ENCODE measurements at places on chromosomes 3 and 15. TPM values are rescaled to one million over a fixed set of nuclear protein-coding genes. Genes with fewer than 3 reads are reported as not detected.

- DNase-seq: no peak
These were observed 41.4 kb downstream of the ZPLD1 start for GRCh38 chr3:102476198-102476597.

DNA sequence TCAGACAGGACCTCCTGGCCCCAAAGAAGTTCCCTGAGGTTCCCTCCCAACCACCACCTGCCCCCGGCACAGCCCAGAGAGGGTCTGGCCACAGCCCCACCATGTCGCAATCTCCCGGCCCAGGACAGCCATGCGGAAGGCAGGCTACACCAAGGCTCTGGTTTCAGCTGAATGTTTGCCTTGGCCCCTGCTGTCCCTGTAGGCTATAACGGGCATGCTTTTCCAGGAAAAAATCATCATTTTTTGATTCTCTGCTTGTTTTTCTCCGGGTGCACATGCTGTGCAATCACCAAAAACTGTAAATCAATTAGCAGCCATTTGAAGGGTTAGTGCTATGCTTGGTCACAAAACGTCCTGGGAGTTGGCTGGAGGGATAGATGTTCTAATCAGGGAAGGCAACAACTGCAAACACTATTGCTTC lies 142.7 kb upstream of the IGF1R start:
- no peak for DNase-seq

- DNase-seq: no peak
These were observed 142.4 kb downstream of the EPHB1 start for GRCh38 chr3:134937256-134938028.

- no peak for DNase-seq
These were observed 1.9 kb downstream of the RAF1 start for GRCh38 chr3:12661926-12662592.

DNA sequence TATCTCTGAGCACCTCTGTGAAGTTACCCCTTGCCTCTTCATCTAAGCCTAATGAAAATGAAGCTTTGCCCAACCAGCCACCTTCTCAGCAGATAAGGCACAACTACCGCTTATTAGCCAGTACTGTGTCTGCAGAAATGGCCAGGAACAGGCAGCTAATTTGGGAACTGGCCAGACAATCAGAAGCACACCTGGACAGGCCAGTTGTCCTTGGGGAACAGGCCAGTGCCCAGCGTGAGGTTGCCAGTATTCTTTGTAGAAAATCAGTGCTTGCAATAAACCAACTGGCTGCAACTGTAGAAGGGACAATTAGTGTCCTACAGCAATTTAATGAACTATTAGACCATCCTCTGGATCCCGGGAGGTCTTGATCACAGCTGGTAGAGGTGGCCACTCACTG lies 10.4 kb upstream of the TMEM87A start:
- no peak for DNase-seq

- DNase-seq: no peak
These were observed 1.6 kb upstream of the MCTP2 start for GRCh38 chr15:94229591-94230369.

DNA sequence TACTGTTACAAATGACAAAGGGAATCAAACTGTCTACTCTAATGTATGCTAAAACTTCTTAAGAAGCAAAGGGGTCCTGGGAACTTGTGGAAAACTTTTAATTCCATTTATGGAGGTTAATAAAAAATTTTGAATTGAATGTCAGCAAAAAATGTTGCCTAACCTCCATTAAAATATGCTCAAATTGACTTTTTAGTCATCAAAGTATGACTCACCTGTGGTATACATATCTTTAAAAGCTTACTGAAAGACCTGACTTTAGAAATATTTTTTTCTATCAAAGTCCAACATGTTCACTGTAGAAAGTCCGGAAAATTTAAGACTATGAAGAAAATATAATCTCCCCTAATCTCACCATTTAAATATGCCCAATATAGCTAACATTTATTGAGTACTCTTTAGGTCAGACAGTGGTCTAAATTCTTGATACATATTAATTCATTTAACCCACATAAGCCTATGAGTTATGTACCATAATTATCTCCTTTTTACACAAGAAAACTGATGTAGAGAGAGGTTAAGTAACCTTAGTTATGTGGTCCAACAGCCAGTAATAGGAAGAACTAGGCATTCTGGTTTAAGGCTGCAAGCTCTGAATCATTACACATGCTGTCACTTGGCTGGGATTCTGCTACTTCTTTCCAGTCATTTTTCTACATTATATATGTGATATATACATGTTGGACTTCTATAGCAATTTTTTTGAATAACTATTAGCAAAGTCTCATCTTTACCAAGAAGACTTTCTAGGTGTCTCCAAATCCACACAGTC lies 83.6 kb downstream of the PDZRN3 start:
- DNase-seq: no peak

DNA sequence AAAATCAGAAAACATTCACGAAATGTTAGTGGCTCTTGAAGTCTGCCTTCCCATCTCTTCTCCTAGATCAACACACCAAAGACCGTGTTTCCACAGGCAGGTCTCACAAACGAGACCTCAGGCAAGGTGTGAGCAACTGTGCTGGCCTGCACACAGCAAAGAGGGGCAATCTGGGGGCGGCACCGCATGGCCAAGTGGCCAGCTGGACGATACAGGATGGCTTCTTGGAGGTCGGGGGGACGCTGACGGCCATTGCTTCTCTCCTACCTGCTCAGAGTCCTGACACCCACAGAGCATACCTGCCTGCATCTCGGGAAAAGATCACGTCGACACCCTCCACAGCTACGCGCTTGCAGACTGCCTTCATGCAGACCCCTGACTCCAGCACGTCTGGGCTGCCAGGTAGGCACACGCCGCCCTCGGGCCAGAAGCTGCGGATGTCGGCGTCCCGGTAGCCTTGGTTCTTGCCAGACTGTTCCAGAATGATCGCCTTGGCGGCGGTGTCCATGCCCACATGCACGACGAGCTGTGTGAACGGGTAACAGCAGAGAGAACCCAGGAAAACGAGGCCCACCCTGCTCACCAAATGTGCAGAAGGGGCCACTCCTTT lies 38.4 kb downstream of the PGPEP1L start:
- no peak for DNase-seq

DNA sequence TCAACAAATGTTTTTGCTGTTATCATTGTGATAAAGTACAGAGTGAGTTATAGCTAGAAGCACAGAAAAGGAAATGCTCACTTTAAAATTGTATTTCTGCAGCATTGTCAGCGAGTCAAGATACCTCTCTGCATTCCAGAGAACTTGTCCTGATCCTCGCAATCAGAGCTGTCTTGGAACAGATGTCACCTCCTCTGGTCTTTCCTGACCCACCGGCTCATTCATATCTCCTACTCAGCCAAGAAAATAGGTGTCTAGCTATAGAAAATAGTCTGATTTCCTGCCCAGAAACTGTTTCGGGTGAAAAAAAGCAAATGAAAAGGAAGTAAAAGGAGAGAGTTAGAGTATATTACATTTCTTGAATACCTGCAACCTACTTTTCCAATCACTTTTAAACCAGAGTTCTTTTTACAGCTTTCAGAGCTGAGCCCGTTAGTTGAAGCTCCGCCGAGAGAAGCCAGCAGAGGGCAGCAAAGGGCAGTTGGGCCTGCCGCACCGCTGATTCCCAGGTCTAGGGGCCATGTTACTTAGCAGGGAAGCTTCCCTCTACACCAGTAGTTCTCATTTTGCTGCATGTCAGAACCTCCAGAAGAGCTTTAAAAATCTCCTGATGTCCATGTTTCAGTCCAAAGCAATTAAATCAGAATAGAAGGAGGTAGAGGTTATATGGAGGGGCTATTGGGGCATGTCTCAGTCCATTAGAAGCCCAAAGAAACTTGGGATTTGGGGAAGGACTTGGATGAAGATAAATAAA lies 185.7 kb upstream of the THRB start:
- DNase-seq: peak; percentile 75

DNA sequence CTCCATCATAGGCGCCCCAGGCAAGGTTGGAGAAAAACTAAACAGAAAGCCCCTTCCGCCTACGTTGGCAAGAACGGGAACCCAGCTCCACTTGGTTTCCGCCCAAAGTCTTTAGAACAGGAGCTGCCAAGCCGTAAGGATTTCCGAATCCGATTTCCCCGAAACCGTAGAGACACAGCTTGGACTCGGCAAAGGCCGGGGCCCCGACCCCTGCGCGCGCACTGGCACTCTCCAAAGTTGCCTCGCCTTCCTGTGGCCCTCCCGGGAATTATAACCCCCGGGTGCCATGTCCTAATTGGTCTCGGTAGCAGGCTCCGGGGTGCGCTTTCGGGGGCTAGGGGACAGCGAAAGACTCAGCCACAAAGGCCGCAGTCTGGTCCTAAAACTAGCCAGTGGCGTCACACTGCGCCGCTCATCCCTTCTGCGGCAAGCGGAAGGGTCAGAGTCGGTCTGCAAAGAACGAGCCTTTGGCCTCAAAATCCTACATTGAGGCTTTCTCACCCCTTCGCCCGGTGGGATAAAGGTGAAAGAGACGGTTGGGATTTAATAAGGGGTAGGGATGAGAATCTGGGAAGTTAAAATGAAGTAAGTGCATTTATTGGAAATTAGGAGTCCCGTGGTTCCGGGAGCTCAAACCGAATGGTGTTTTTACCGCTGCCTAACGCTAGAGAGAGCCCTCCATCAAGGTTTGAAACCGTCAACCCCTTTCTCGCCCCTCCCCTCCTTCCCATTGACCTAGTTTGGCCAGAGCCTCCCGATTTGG lies 6.8 kb downstream of the BCL6 start:
- DNase-seq: peak; percentile 91

DNA sequence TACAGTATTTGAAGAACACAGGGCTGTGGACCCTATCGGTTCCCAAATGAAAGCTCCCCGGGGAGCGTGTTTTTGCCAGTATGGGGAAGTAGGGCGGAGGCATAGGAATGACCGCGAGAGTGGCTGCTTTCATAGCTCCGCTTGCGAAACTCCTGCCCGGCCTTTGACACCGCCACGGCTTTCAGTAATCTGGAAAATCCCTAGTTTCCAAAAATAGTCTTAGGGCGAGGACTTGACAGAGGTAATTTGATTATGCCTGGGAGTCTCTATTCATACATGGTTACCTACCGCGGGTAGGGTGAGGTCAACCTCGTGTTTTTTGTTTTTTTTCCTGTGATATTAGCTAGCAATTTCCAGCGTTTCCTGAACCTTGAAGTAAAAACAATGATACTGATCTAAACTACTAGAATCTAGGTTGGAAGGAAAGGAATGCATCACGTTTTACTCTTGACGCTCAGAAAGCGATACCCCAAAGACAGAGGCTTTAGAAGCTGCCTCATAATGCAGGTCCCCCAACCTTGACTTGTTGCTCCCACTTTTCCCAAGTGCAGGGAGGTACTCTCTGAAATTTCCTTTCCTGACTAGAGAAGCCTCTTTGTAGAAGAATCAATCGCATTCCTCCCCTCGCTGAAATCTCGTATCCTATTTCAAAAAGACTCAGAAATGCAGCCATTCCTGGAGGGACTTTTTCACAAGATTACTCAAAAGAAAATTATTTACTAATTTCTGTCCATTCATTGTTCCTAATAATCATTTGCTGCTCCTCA lies 894 bp upstream of the CCNL1 start:
- DNase-seq: peak; percentile 86

GRCh38 chr15:54150255-54150654 lies 172.0 kb downstream of the UNC13C start:
- no peak for DNase-seq

GRCh38 chr3:114453361-114453780 lies 159.5 kb downstream of the TIGIT start:
- no peak for DNase-seq

DNA sequence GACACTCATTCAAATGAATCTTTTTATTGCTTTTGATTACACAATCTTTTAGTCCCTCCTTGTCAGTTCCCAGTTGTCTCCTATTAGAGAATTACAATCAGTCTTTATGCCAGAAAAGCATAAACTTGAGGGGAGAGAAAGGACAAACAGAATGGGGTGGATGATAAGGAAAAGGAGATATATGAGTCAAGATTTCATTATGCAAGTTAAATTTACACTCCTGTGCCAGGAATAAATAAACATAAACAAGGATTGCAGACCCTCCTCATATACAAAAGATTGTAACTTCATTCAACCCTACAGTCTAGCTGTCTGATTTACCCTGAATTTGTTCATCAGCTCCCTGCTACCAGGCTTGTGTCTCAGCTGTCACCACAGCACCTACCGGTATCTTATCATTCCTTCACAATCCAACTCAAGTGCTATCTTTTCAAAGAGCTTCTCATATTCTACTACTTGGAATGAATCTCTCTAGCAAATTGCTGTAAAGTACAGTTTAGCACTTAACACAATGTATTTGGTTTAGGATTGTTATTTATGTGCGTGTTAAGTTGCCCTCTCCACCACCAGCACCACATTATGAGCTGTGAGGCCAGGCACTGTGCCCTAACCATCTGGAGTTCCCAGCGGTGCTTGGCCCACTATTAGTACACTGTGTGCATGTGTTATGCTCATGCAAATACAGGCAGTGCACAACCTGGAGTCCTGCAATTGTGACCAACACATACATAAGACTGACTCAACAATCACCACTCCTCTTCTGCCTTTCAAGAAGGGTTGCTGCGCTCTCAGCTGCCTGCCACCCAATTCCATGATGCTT lies 504.1 kb downstream of the TBL1XR1 start:
- no peak for DNase-seq

GRCh38 chr15:80002267-80002666 lies 31.3 kb upstream of the BCL2A1 start:
- DNase-seq: no peak

- peak; percentile 45 for DNase-seq
These were observed 532.8 kb upstream of the TGFBR2 start for GRCh38 chr3:30073622-30074021.

The RARB gene
- total RNA-seq: 1.2 TPM

The APBA2 gene
- total RNA-seq: 1.2 TPM

The FAM3D gene
- total RNA-seq: 690 TPM

The ELL3 gene
- 34.6 TPM for total RNA-seq

The STRIT1 gene
- not detected for total RNA-seq

The DAZL gene
- total RNA-seq: not detected

The WDR49 gene
- total RNA-seq: 1.0 TPM

The ARPP21 gene
- total RNA-seq: 0.14 TPM

The AP3S2 gene
- 59.3 TPM for total RNA-seq

The VIPR1 gene
- 137 TPM for total RNA-seq

The DHX30 gene
- total RNA-seq: 38.6 TPM
